Esophagus muscularis mucosa (tissue), 4 donors: ENCODE measurements at places on chromosomes 1 and 21. TPM values are rescaled to one million over a fixed set of nuclear protein-coding genes. Genes with fewer than 3 reads are reported as not detected.
A peak's percentile ranks its signal among the peaks of the same experiment; 100 is the strongest.

Gene FAM229A
- 8.7 TPM for total RNA-seq

GRCh38 chr1:84862810-84863251 lies 30.2 kb downstream of the LPAR3 start:
- no peaks in the 10 kb centered on the region for H3K4me1 ChIP-seq
- H3K36me3 ChIP-seq, result no peaks in the 10 kb centered on the region
- no peak overlapping the region for H3K4me3 ChIP-seq
- H3K27me3 ChIP-seq, result no peaks in the 10 kb centered on the region
- no peak overlapping the region for H3K27ac ChIP-seq

Gene NUDT4B
- 31.6 TPM for total RNA-seq

Gene CFHR2
- not detected for total RNA-seq

DNA sequence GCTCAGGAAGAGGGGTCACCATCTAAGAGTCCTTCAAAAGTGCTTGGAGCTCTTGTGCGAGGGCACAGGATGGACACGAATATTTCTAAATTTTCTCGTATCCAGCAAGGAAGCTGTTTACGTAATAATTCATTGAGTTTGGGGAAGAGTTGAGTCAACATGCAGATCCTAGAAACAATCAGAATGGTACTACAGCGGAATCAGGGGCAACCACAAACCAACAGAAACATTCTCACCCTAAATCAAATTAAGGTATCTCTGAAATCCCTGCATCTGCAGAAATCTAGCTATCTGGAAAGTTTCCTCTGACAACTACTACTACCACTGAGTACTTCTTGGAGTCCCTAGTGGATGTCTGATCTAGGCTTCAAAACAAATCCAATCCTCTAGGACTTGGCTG lies 352.4 kb downstream of the LTN1 start:
- no peaks in the 10 kb centered on the region for H3K27me3 ChIP-seq
- H3K36me3 ChIP-seq, result no peaks in the 10 kb centered on the region
- H3K27ac ChIP-seq, result no peak overlapping the region
- H3K4me3 ChIP-seq, result no peak overlapping the region

DNA sequence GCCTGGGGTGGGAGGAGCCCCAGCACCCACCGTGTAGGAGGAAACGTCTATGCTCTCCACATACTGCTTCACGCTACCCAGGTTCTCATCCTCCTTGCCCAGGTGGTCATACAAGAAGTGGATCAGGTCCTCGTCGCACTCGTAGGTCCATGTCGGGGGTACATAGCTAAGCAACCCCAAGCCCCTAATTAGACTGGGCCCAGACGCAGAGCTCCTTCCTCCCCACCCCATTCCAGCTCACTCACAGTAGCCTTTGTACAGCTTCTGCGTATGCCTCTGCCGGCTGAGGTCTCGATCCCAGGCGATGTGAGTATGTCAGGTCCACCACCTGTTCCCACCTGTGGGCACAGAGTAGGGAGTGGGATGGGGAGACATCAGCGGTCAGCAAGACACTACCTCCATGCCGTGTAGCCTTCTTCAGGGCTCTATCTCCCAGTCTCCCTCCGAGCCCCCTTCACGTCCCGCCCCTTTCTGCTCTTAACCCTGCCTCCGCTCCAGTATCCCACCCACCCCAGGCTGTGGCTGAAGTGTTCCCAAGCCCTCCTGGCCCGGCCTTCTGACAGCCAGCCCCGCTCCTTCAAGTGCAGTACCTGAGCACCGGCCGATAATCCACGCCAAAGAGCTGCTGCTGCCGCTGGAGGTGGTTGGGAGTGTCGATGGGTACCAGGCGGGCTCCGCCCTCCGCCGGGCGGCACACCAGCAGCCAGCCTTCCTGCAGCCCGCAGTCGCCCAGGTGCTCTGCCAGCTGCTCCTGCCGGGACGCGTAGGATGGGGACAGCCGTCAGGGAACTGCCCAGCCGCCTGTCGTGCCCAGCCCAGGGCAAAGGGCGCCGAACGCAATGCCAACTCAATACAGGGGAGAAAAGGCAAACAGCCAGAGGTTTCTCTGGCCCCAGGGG lies 919 bp downstream of the HECTD3 start:
- H3K4me1 ChIP-seq, result peaks cover 33% of the 10 kb centered on the region
- no peaks in the 10 kb centered on the region for H3K27me3 ChIP-seq
- peak overlapping the region; percentile 74 for H3K4me3 ChIP-seq
- peak overlapping the region; percentile 90 for H3K27ac ChIP-seq
- H3K36me3 ChIP-seq, result peaks cover 63% of the 10 kb centered on the region

- H3K27ac ChIP-seq, result peak overlapping the region; percentile 79
- H3K27me3 ChIP-seq, result no peaks in the 10 kb centered on the region
- H3K4me1 ChIP-seq, result no peaks in the 10 kb centered on the region
- no peaks in the 10 kb centered on the region for H3K36me3 ChIP-seq
Measured at GRCh38 chr1:178867670-178868069, 3.2 kb downstream of the ANGPTL1 start.

Gene IGSF9
- total RNA-seq, result 0.23 TPM

GRCh38 chr1:183302452-183303322 lies 115.5 kb downstream of the NMNAT2 start:
- no peaks in the 10 kb centered on the region for H3K27me3 ChIP-seq
- H3K4me3 ChIP-seq, result no peak overlapping the region
- peaks cover 43% of the 10 kb centered on the region for H3K4me1 ChIP-seq
- no peaks in the 10 kb centered on the region for H3K36me3 ChIP-seq
- DNase-seq, result no peak

Gene CRNN
- total RNA-seq, result not detected

Gene OR2L8
- not detected for total RNA-seq

DNA sequence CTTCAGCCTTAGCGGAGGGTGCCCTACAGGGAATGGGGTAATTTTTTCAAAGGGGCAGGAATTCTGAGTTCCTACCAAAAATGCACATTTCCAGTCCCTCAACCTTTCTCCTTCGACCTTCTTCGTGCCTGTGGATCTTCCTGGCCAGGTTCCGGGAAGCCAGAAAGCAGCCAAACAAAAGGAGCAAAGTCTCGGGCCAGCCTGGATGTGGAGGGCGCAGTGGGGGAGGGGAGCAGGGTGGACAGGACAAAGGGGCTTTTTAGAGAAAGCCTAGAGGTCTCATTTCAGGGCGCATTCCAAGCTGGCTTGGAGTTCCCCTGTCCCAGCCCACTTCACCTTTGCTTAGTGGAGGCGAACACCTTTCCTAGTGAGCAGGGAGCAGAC lies 2.9 kb upstream of the INAVA start:
- no peak overlapping the region for H3K27ac ChIP-seq
- H3K36me3 ChIP-seq, result no peaks in the 10 kb centered on the region
- H3K27me3 ChIP-seq, result peaks cover 4% of the 10 kb centered on the region
- peak overlapping the region; percentile 45 for H3K4me3 ChIP-seq
- DNase-seq, result no peak

Gene KIAA0040
- total RNA-seq, result 47.6 TPM

GRCh38 chr1:42142894-42143675 lies 10.1 kb upstream of the GUCA2B start:
- H3K4me1 ChIP-seq, result no peaks in the 10 kb centered on the region
- no peaks in the 10 kb centered on the region for H3K36me3 ChIP-seq
- no peak for DNase-seq
- peaks cover 11% of the 10 kb centered on the region for H3K27me3 ChIP-seq
- no peak overlapping the region for H3K4me3 ChIP-seq

Gene PRRX1
- total RNA-seq, result 11.6 TPM

- no peaks in the 10 kb centered on the region for H3K27me3 ChIP-seq
- no peaks in the 10 kb centered on the region for H3K36me3 ChIP-seq
- H3K4me3 ChIP-seq, result no peak overlapping the region
- no peak for DNase-seq
- no peak overlapping the region for H3K27ac ChIP-seq
Measured at GRCh38 chr1:229283183-229283611, 12.3 kb downstream of the RAB4A start.

Gene IL23R
- total RNA-seq, result not detected

DNA sequence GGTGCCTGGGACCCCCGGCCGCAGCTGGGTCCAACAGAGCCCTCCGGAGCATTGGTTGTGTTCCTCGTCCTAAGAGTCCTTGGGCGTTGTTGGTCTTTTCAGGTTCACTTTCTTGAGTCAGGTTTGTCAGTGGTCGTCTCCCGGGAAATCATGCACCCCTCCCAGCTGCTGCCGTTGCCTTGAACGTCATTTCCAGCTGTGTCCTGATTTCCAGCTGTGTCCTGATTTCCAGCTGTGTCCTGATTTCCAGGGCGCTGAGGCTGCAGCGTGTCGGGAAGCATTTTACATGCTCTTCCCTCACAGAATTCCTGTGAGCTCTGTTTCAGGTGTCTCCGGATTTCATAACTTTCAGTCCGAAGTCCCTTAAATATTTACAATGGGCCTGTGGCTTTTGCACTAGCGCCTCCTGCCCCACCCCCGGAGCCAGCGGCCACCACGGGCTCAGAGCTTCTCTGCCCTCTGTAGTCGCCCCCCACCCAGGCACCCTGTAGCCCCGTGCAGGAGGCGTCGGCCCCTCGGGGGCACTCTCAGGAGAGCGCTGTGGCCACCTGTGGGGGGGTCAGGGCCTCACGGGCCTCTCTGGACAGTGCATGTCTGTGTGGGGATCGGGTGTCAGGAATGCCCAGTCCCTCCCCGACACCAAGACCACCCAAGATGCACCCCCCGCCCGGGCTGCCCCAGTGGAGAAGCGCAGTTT lies 66.7 kb downstream of the COL18A1 start:
- peaks cover 43% of the 10 kb centered on the region for H3K4me1 ChIP-seq
- no peak for DNase-seq
- peak overlapping the region; percentile 15 for H3K4me3 ChIP-seq

- H3K4me1 ChIP-seq, result no peaks in the 10 kb centered on the region
- DNase-seq, result no peak
- no peaks in the 10 kb centered on the region for H3K36me3 ChIP-seq
- H3K27ac ChIP-seq, result no peak overlapping the region
- no peak overlapping the region for H3K4me3 ChIP-seq
Measured at GRCh38 chr1:238205045-238205662, 314.4 kb upstream of the ZP4 start.

Gene RNF19B
- 27.3 TPM for total RNA-seq

DNA sequence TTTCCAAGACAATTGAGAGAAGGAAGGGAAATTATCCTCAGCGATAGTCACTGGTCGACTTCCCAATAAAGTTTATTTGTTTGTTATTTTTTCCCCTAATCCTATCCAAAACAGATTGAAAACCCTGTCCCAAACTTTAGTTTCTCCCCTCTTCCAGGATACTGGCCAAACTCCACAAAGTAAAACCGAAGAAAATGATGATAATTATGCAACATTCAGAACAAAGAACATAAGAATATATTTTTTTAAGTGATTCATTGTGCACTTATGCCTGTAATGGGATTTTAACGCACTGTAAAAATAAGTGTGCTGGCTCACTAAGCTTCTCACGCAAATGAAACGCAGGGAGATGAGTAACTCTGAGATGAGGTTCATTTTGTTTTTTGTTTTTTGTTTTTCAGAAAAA lies 6.0 kb downstream of the GLIS1 start:
- no peak overlapping the region for H3K27ac ChIP-seq
- H3K4me1 ChIP-seq, result peaks cover 5% of the 10 kb centered on the region
- no peaks in the 10 kb centered on the region for H3K36me3 ChIP-seq
- H3K4me3 ChIP-seq, result no peak overlapping the region
- DNase-seq, result no peak

Gene LYPD8
- total RNA-seq, result 0.57 TPM

- no peak overlapping the region for H3K4me3 ChIP-seq
- DNase-seq, result no peak
- no peaks in the 10 kb centered on the region for H3K27me3 ChIP-seq
Measured at GRCh38 chr1:208088319-208088718, 155.9 kb downstream of the PLXNA2 start.

DNA sequence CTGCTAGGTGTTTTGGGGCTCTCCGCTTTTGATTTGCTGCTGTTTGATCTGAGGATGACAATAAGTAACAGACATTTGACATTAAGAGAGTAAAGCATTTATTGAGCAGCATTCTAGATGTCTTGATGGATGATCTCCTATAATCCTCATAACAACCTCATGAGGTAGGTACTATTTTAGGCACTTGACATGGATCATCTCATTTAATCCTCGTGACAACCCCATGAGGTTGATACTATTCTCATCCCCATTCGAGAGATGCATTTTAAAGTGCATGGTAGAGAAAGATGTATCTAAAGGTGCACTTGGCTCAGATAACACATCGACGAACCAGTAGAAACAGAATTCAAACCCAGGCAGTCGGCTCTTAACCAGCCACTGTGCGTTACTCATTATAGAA lies 26.6 kb downstream of the TCEA3 start:
- peaks cover 51% of the 10 kb centered on the region for H3K4me1 ChIP-seq
- no peak overlapping the region for H3K4me3 ChIP-seq
- H3K36me3 ChIP-seq, result peaks cover 41% of the 10 kb centered on the region

- H3K27me3 ChIP-seq, result no peaks in the 10 kb centered on the region
- H3K36me3 ChIP-seq, result no peaks in the 10 kb centered on the region
- H3K27ac ChIP-seq, result no peak overlapping the region
- DNase-seq, result no peak
- H3K4me1 ChIP-seq, result no peaks in the 10 kb centered on the region
Measured at GRCh38 chr1:114094363-114094634, 59.4 kb downstream of the SYT6 start.

Gene VASH2
- total RNA-seq, result 2.3 TPM

GRCh38 chr1:95951371-95952102 lies 717.5 kb downstream of the RWDD3 start:
- no peak for DNase-seq
- no peaks in the 10 kb centered on the region for H3K4me1 ChIP-seq
- H3K27ac ChIP-seq, result no peak overlapping the region
- no peaks in the 10 kb centered on the region for H3K27me3 ChIP-seq
- no peak overlapping the region for H3K4me3 ChIP-seq

Gene NBPF6
- total RNA-seq, result not detected

Gene PSMB4
- total RNA-seq, result 245 TPM

GRCh38 chr1:59730759-59731478 lies 83.8 kb upstream of the HOOK1 start:
- H3K4me3 ChIP-seq, result no peak overlapping the region
- no peaks in the 10 kb centered on the region for H3K27me3 ChIP-seq
- peak overlapping the region; percentile 85 for H3K27ac ChIP-seq
- no peaks in the 10 kb centered on the region for H3K36me3 ChIP-seq
- DNase-seq, result peak; percentile 96
- H3K4me1 ChIP-seq, result peaks cover 49% of the 10 kb centered on the region

DNA sequence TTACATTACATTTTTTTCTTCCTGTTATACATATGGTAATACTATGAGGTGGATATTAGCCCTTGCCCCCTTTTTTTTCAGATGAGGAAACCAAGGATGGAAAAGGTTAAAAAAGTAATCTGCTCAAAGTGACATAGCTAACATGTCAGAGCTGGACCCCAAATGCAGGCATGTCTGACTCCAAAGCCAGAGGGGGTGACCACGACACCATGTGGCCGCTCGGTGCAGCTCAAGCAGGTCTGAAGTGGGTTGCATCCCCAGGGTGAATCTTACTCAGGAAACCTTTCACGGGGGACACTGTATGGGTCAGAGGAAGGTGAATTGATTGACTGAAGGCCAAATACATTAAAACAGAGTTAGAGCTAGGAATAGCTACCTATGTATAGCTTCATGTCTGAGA lies 34.8 kb downstream of the CD34 start:
- peaks cover 28% of the 10 kb centered on the region for H3K4me1 ChIP-seq
- no peak for DNase-seq
- H3K27me3 ChIP-seq, result no peaks in the 10 kb centered on the region
- H3K36me3 ChIP-seq, result no peaks in the 10 kb centered on the region
- H3K4me3 ChIP-seq, result no peak overlapping the region

Gene CNN3
- 177 TPM for total RNA-seq
